ENCODE measurements at places on chromosomes 12 and 14.

- DNase-seq, result no peak
These were observed 7.4 kb downstream of the GLRX5 start for GRCh38 chr14:95541932-95542930.

DNA sequence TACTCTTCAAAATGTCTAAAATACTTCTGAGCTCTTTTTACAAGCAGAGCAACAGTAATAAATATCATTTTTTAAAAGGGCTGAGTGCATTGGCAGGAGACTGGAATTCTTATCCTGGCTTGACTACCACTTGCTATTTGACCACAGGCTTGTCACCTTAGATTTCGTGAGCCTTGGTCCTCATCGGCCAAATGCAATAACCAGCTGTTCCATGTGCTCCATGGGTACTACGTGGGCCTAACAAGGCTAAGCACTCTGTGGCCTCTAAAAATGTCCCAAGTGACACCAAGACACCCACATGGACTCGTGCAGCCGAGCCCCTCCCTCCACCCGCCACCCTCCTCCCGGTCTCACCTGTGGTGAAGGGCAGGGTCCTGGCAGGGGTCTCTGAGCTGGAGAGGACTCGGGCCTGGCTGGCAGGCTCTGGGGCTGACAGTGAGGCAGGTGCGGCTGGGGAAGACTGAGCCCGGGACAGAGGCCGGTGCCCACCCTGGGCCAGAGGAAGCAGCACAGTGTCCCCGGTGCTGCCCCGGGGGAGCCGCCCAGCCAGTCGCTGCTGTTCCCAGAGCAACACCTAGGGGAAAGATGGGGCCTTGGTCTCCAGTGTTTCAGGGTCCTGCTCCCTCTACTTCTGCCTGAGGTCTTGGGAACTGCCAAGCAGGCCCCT lies 20.1 kb downstream of the SLC48A1 start:
- DNase-seq, result no peak

GRCh38 chr14:41629876-41630275 lies 23.2 kb downstream of the LRFN5 start:
- no peak for DNase-seq

DNA sequence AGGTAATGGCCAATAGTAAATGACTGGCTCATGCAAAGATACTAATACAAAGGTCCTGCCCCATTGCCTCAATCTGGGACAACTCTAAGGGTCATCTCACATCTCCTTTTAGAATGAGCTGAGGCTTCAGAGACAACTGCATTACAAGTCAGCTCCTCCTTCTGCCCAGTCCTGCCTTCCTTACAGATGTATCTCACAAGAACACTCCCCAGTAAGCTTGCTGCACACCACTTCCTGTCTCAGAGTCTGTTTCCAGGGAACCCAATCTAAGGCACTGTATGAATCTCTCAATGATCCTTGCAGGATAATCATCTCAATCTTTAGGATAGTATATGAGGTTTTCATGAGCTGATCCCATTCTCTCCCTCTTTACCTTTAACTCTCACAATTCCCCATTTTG lies 57.8 kb upstream of the ZDHHC17 start:
- DNase-seq, result no peak

- DNase-seq, result no peak
These were observed 694.5 kb downstream of the TRHDE start for GRCh38 chr12:72966684-72967083.

DNA sequence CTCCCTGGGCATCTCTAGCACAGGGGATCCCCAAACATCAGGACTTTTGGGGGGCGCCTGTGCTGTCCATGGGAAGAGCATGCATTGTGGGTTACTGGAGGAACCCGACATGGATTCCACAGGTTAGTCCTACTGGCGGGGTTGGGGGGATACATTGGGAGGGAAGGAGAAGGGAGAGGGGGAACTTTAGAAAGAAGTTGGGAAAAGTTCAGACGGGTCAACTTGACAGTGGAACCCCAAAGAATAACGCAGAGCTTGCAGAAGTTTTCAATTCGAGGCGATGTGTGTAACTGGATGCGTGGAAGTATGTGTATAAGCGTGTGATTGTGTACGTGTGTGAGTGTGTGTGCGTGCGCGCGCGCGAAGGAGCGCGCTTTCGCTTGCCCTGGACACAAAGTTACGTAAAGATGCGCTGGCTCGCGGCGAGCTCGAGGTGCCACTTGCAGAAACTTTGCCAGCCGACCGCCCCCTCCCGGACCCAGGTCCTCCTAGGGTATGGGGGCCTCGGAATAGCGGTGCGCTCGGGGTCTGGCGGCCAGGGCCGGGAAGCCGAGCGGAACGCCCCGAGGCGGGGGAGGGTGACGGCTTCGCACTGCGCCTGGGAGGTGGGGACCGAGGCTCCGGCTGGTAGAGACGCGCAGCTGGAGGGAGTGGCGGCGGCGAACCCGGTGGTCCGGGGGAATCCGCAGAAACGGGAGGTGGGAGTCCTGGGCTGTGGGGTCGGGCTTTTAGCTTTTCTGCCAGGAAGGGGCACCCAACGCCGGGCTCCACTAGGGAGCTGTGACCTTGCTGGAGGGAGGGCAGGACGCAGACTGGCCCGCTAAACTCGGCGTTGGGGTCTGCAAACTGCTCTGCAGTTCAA lies 669 bp downstream of the RFX4 start:
- DNase-seq, result no peak

DNA sequence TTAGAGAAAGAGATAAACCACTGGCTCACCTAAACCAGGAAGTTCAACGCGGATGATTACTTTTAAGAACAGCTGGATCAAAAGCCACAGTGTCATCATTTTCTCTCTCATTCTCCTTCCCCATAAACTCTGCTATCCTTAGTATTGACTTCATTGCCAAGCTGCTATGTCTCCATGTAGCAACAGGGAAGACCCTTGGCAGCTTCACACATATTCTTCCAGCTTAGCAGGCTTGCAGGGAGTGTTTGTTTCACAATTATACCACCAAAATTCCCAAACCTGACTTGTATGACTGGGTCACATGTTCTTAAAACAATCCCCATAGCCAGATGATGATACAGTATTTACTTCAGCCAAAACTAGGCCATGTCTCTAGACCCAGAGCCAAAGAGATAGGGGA lies 235.5 kb downstream of the PAWR start:
- no peak for DNase-seq

GRCh38 chr12:92735131-92735721 lies 32.4 kb downstream of the PLEKHG7 start:
- no peak for DNase-seq

DNA sequence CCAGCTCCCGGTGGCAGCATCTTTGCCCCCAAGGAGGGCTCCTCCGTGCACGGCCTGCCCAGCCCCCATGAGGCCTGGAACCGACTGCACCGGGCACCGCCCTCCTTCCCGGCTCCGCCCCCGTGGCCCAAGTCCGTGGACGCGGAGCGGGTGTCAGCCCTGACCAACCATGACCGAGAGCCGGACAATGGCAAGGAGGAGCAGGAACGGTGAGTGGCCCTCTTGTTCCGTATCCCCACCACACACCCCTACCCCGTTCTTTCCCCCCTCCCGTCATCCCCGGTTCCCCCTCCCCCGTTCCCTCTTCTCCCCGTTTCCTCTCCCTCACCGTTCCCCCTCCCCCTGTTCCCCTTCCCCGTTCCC lies 28.3 kb downstream of the LRCOL1 start:
- no peak for DNase-seq

DNA sequence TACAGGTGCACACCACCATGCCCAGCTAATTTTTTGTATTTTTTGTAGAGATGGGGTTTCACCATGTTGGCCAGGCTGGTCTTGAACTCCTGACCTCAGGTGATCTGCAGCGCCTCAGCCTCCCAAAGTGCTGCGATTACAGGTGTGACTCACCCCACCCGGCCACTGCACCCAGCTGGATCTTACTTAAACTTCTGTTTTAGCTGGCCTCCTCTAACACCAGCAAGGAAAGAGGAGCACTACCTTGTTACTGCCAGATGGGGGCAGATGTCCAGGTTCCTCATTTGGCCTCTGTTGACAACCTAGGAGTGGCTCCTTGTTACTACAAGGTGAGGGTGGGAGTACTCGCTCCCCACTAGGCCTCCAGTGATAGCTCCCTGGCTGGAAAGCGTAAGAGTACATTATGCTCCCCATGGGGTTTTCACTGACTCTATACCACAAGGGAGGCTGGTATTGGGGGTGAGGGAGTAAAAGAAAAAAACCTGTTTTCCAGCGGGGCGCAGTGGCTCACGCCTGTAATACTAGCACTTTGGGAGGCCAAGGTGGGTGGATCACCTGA lies 13.2 kb upstream of the ARF6 start:
- DNase-seq, result peak; percentile 49

GRCh38 chr12:106118-106591 lies 39.6 kb downstream of the IQSEC3 start:
- DNase-seq, result no peak

- DNase-seq, result no peak
These were observed 43.4 kb downstream of the RAD52 start for GRCh38 chr12:906062-906585.

GRCh38 chr12:92105676-92106075 lies 40.0 kb downstream of the BTG1 start:
- DNase-seq, result no peak

DNA sequence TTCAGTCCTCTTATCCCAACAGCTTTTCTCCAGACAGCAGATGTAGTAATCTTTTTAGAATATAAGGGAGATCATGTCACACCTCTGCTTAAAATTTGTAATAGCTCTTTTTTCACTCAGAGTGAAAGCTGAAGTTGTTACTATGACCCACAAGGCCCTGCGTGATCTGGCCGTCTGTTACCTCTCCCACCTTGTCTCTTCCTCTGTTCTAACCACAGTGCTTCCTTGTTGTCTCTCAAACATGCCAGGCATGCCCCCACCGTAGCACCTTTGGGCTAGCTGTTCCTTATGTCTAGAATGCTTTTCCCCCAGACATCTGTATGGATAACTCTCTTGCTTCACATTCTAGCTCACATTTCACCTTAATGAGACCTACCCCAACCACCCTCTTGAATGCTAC lies 6.5 kb downstream of the NECAP1 start:
- DNase-seq, result peak; percentile 17

GRCh38 chr14:47277703-47278102 lies 397.7 kb downstream of the MDGA2 start:
- no peak for DNase-seq

- DNase-seq, result no peak
These were observed 52.5 kb upstream of the PLEKHG7 start for GRCh38 chr12:92650228-92650822.

GRCh38 chr12:70756118-70756517 lies 118.9 kb upstream of the PTPRB start:
- DNase-seq, result no peak

DNA sequence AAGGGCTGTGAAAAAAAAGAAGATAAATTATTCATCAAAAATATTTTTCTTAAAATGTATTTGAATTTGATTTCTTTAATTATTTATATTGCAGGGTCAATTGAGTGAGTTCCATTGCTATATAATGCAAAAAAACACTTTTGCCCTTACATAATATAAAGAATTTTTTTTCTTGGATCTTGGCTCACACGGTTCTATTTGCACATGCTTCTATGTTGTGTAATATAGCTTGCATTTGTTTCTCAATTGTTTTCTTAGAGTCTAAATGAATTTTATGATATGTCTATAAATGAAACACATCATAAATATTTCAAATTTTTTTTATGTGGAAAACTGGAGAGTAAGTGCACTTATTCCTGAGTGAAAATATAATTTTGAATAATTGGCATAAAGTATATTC lies 694.2 kb downstream of the SLC6A15 start:
- DNase-seq, result no peak

- no peak for DNase-seq
These were observed 852.4 kb upstream of the MDGA2 start for GRCh38 chr14:48527832-48528231.

DNA sequence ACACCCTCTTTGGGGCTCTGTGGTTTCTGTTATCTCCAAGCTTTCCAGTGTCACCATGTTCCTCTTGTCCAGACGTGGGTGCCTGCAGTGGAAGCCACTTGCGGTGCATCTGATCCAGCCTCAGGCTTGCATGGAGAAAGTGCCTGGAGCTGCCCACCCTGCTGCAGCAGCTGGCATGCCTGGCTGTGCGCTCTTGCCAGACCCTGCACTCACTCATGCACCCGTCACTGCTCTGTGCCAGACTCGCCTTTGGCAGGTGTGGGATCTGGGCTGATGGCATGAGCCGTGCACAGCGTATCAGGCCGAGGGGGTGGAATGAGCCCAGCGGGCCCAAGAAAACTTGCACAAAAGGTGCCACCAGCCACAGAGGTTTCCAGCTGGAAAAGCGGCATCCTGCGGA lies 105.1 kb downstream of the MNAT1 start:
- no peak for DNase-seq

DNA sequence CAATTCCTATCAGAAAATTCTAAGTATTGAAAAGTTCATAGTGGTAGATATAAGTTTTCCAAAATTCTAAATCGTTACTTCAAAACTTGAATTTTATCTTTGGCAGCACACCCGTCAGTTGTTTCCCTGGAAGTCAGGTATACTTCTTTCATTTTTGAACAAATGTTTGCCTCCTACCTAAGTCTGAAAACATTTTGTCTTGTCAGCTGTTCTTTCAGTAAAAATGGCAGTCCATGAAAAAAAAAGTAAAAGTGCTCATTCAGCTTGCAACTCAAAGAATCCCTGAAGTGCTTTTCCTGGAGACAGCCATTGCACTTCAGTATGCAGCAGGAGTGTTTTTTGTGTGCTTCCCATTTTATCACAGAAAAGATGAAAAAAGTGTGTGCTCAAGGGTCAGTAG lies 130.1 kb upstream of the NEDD1 start:
- DNase-seq, result no peak

GRCh38 chr14:47674543-47675465 lies 601 bp downstream of the MDGA2 start:
- no peak for DNase-seq

- DNase-seq, result peak; percentile 11
These were observed 916 bp upstream of the CHPT1 start for GRCh38 chr12:101696251-101697196.

DNA sequence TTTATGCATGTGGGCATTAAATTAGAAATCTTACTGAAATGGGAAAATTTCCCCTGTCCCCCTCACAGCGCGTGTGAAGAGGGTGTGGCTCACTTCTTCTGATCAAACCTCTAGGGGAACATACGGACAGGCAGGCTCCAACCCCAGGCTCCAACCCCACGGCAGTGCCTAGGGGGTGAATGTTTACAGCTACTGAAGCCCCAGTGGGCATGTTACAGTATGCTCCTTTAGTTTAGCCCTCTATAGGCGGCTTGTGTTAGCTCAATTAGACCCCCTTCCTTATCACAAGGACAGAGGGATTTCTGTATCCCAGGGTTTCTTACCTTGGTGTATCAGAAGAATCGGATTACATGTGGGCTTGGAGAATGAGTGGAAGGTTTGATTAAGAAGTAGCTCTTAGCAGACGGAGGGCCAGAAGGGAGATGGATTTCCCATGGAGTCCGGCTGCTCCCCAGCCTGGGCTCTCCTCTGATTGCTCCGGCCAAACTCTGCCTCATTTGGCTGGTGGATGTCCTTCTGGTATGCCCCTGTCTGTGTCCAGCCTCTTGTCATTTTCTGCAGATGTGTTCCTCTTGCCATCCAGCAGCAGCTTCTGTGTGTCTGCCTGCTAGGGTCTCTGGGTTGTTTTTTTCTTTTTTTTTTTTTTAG lies 223.7 kb downstream of the TMTC2 start:
- DNase-seq, result no peak

GRCh38 chr12:1439201-1439600 lies 155.2 kb downstream of the FBXL14 start:
- DNase-seq, result no peak
